AML-193 (cell line): ENCODE measurements at places on chromosomes 7 and 10.

- DNase-seq, result peak; percentile 2
Observed at GRCh38 chr7:13282377-13282980, 595.0 kb downstream of the ARL4A start.

GRCh38 chr7:151008511-151009323 is 15.6 kb downstream of the ATG9B start:
- peak; percentile 40 for DNase-seq

DNA sequence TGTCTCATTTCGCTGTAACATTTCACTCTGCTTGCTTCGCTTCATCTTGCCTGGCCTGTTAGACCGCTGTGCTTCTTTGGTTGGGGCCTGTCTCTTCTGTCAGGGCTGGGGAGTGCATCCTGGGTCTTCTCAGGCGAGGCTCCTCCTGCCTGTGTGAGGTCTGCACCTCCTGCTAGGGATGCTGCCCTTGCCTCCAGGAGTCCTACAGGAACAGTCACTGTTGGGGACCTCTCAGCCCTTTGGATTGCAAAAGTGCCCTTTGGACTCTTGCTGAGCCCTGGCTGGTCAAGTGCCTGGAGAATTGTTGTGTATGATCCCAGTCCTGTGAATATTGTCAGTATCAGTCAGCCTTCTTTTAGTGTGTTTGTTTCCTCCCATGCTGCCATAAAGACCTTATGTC is 84.1 kb downstream of the MDFIC start:
- DNase-seq, result no peak

DNA sequence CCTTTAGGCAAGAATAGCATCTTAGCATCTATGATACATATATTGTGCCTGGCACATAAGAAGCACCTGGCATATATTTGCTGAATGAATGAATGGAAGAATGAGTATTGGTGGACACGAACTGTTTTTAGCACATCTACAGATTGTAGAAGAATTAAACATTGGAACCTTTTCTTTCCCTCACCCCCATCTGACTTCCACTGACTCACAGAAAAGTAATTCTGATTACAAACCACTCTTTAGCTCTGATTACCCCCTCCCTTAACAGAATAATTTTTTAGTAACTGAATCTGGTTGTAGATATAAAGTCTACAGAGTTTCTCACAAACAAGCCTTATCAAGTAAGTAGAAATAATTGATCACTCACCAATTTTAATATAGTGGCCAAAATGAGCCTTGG is 31.9 kb downstream of the SLC26A4 start:
- DNase-seq, result no peak

GRCh38 chr10:2278363-2278762 is 541.0 kb upstream of the ADARB2 start:
- no peak for DNase-seq

- no peak for DNase-seq
Observed at GRCh38 chr7:55110993-55111361, 92.2 kb downstream of the EGFR start.

- no peak for DNase-seq
Observed at GRCh38 chr7:41107330-41107937, 595.5 kb downstream of the INHBA start.

GRCh38 chr7:8753355-8753754 is 319.9 kb downstream of the NXPH1 start:
- no peak for DNase-seq

DNA sequence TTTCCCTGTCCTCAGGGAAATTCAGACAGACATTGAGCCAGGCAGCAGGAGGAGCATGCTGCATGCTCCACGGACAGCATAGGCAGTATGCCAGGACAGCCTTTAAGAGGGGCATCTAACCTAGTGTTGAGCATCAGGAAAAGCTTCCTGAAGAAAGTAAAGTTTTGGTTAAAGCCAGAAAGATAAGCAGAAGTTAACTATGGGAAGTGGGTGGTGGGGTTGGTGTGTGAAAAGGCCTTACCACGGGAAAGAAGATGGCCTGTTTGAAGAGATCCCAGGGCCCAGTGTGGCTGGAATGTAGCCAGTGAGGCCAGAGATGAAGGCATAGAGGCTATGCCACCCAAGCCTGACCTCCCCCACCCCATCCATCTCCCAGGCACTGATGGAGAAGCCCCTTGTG is 102.4 kb upstream of the PLXNA4 start:
- DNase-seq, result no peak

- no peak for DNase-seq
Observed at GRCh38 chr7:115122388-115122787, 200.5 kb downstream of the MDFIC start.

DNA sequence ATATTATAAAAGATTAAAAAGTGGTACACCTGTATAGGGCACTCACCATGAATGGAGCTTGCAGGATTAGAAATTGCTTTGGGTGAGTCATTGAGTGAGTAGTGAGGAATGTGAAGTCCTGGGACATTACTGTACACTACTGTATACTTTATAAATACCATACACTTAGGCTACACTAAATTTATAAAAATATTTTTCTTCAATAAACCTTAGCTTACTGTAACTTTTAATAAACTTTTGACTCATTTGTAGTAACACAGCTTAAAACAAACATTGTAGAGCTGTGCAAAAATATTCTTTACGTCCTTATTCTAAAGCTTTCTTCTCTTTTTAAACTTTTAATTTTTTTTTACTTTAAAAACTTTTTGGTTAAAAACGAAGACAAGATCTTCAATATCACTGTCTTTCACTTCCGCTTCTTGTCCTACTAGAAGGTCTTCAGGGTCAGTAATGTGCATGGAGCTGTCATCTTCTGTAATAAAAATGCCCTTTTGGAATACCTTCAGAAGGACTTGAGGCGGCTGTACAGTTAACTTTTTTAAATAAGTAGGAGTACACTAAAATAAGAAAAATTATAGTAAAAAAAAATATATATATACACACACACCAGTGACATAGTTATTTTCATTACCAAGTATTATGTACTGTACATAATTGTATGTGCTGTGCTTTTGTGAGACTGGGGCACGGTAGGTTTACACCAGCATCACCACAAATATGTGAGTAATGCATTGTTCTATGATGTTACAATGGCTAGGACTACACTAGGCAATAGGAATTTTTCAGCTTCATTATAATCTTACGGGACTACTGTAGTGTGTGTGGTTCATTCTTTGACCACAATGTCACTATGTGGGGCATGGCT is 3.5 kb downstream of the STK31 start:
- no peak for DNase-seq

- DNase-seq, result no peak
Observed at GRCh38 chr10:103926722-103927319, 8.8 kb upstream of the STN1 start.

DNA sequence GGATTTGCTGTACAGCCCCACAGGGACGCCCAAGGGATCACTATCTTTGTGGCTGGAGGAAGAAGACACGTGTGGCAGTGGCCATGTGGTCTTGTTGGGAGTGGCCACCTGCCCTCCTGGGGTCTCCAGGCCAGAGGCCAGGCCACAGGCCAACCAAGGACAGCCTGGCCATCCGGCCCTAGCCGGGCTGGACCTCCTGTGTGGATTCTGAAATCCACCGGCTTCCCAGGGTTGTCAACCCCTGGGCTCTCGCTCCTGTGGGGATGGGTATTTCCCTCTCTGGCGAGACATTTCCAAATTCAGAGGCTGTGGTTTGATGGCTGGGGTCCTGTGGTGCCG is 31.5 kb upstream of the CFAP46 start:
- DNase-seq, result no peak

DNA sequence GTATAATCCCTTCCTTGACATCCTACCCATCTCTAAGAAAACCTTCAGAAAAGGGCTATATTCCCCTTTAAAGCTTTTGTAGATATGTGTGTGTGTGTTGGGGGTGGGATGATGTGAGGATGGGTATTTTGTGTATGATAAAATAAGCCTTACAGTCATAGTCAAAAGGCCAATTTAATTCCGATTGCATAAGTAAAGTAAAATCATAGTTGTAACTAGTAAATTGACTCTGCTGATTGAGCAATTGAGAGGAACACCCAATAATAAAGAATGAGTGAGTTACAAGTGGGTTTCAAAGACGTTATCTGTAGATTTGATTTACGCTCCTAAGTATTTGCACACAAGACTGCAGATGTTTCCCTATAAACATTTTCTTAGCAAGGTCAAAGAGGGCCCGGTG is 71.3 kb upstream of the ITPRID1 start:
- DNase-seq, result no peak

DNA sequence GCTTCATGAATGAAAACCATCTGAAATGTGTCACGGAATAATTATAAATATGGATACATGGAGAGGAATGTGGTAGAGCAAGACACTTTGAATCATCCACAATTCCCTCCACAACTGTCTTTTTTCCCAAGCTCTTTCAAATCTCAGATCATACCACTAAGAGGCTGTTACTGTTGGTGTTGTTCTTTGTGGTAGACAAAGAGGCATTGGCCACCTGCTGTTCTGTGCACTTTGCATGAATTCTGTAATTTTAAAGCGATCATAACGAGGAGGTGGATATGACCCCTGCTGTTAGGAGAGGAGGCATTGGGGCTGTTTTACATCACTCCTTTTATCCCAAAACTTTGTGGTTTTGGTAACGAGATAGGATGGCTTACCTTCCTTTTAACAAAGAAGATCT is 141.2 kb upstream of the KLF6 start:
- DNase-seq, result no peak

DNA sequence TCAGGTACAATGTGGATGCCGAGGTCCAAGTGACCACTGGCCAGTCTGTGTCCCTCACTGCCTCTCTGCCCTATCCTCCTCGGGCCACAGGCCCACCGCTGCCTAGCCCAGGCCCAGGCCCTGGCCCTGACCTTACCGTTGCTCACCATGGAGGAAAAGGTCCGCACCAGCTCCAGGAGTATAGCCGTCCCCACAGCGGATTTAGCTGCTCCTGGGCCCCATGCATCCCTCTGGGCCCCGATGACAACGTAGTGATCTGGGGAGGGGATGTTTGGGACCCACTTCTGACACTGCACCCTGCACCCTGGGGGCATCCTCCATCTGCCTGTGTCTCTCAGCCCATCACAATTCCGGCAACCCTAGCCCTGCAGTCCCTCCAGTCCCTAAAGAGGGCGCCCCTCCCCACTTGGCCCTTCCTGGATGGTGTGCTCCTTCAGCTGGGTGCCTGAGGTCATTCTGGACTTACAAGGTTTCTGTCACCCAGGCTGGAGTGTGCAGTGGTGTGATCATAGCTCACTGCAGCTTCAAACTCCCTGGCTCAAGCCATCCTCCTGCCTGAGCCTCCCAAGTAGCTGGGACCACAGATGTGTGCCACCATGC is 12.1 kb downstream of the TFR2 start:
- DNase-seq, result peak; percentile 17

DNA sequence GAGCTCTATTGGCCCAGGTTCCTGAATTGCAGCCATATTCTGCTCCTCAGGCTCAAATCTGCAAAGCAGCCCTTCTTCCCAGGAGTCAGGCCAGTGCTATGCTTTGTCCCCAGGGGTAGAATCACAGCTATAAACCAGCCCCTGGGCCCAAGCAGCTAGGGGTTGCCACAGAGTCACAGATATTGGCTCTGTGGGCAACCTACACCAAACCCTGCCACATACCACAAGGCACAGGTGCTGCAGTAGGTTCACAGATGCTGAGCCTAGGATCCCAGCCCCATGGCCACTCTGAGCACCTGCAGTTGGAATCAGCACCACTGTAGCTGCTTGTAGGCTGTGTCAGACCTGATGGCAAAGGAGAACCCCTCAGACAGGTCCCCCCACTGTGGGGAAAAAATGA is 43.1 kb upstream of the CAMK2B start:
- no peak for DNase-seq

DNA sequence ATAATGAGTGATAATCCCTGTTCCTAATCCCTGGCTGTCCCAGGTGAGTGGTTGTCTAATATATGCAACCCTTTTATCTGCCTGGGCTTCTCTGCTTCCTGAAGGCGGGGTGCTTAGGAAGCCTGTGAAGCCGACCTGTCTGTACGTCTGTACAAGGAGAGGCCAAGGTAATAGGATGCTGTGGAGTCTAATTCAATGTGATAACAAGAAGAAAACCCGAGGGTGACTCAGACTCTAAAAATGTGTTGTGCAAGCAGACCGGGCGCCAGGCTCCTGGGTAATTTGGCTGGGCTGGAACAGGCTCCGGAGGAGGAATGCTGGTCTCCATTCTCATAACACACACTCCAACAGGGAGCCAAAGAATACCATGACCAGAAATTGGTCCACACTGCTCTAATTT is 43.6 kb downstream of the THNSL1 start:
- DNase-seq, result no peak

- no peak for DNase-seq
Observed at GRCh38 chr10:15333909-15334649, 37.0 kb downstream of the FAM171A1 start.

GRCh38 chr7:150994141-150994837 is 3.5 kb downstream of the NOS3 start:
- DNase-seq, result peak; percentile 53

- DNase-seq, result no peak
Observed at GRCh38 chr7:2029211-2029905, 203.4 kb downstream of the MAD1L1 start.

- no peak for DNase-seq
Observed at GRCh38 chr7:93889261-93889660, 1.3 kb downstream of the TFPI2 start.

- no peak for DNase-seq
Observed at GRCh38 chr7:115005251-115005650, 83.4 kb downstream of the MDFIC start.

GRCh38 chr7:108066486-108066885 is 63.5 kb upstream of the LAMB1 start:
- DNase-seq, result no peak

DNA sequence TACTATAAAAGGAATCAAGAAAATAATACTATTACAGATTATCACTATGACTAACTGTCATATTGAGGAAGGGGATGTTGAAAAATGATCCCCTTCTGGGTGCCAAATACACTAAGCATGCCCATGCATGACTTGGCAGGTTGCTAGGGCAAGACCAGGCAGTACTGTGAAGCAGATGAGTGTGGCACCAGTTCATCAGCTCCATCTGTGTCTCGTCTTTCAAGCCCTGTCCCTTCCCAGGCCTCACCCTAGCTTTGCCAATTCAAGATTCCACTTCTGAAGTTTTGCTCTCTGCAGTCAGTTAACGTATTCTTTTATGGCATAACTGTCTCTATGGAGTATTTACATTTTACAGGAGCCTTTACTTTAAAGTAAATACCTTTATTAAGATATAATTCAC is 135.6 kb upstream of the HPS1 start:
- DNase-seq, result no peak

DNA sequence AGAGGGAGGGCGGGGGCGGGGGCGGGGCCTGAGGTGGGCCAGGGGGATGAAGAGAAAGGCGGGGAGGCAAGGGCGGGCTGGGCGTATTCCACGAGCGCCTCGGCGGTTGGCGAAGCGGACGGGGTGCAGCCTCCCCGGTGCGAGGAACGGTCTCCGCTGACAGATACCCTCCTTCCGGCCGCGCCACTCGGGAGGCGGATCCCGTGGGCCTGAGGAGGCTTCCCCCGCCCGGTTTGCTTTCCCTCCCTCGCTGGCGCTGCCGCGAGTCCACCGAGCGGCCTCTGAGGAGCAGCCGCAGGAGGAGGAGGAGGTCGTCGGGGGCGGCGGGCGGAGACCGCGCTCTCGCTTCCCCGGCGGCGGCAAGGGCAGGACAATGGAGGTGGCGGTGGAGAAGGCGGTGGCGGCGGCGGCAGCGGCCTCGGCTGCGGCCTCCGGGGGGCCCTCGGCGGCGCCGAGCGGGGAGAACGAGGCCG is at the start of gene TRIM24:
TSS of gene TRIM24 (plus strand) at position 84 of the 473 bp plus-strand sequence. CDS start at position 374, 290 bp downstream.
- DNase-seq, result peak; percentile 96
